Lung (tissue), 17 donors: ENCODE measurements at places on chromosomes 7 and 10. TPM values are rescaled to one million over a fixed set of nuclear protein-coding genes. Genes with fewer than 3 reads are reported as not detected.

AKR1C2 gene
- 1.8 TPM for total RNA-seq

DNA sequence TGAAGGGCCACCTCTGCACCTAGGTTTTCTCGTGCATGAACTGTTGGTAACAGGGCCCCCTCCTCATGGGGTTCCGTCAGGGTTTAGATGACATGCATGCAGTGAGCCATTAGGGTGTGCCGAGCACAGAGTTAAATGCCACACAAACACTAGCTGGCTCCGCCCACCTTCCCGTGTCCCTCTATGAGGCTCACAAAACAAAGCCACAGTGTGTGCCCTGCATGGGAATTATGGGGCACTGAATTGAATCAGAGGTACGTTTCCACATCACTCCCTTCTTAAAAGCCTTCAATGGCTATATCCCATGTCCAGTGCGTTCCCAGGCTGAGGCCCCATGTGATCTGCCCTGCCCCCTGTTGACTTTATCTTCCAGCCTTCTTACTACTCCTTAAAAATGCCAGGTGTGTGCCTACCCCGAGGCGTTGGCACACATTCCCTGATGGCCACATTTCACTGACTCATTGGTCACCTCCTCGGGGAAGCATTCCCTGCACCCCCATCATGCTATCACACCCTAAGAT, 35.7 kb downstream of the GSDME start:
- H3K27ac ChIP-seq = no peak overlapping the region
- H3K27me3 ChIP-seq = no peaks in the 10 kb centered on the region
- DNase-seq = no peak

- peaks cover 2% of the 10 kb centered on the region for H3K36me3 ChIP-seq
- peak; percentile 41 for DNase-seq
- H3K27me3 ChIP-seq = no peaks in the 10 kb centered on the region
Observed at GRCh38 chr7:96308253-96308949, 13.5 kb downstream of the SLC25A13 start.

GRCh38 chr10:104273286-104273685, 4.3 kb downstream of the GSTO2 start:
- no peak for DNase-seq
- H3K27ac ChIP-seq = no peak overlapping the region
- H3K27me3 ChIP-seq = no peaks in the 10 kb centered on the region
- H3K36me3 ChIP-seq = no peaks in the 10 kb centered on the region
- H3K4me1 ChIP-seq = peaks cover 2% of the 10 kb centered on the region
- H3K4me3 ChIP-seq = no peak overlapping the region

DNA sequence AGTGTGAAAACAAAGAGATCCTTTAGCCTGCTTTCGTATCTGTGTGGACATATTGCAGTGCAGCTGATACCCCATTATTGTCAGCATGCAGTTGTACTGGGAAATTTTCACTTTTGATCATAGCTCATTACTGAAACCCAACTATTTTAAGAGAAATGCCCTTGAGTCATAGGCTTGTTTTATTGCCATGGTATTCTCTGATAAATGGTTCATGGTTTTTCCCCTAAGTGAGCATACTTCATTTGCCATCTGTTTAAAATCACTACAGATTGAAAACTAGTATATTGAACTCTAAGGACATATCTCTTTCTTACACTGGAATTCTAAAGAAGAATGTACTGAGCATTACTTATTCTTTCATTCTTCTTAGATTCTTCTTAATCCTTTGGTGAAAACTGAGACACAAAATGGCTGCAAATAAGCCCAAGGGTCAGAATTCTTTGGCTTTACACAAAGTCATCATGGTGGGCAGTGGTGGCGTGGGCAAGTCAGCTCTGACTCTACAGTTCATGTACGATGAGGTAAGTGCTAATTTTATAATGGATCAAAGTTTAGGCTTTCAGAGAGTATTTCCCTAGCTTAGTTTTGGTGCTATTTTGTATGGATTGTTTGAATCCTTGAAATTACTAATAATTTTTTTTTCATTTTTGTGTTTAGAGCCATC, 63.0 kb downstream of the RALA start:
- peaks cover 3% of the 10 kb centered on the region for H3K36me3 ChIP-seq
- H3K27ac ChIP-seq = no peak overlapping the region
- DNase-seq = no peak

DNA sequence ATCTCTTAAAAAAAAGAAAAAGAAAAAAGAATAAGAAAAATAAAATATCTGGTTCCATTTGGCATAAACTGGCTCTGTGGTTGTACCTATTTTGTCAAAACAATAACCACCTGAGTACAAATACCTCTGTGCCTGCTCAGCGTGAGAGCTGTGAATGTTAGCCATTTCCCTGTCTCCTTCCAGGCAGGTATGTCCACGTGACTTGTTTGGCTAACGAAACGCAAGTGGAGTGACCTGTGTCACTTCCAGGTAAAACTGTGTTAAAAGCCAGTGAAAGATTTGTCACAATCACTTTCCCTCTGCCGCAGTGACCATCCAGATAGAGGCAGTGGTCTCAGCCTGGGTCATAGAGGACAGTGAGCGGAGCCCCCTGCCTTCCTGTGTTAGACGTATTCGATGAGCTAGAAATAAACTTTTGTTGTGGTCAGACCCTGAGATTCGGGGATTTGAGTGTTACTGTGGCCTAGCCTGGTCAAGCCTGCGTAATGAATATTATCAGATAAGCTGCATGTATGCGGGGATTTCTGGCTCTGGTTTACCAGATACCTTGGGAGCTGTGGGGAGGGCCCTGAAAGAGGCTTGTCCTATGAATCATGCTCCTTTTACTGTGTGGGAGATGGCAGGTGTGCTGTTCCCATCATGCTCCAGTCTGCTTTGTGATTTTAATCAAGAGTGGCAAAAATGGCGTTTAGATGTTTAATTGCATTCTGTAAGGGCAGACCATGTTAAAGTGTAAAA, 3.8 kb downstream of the PTER start:
- peak; percentile 20 for DNase-seq
- H3K4me1 ChIP-seq = peaks cover 10% of the 10 kb centered on the region
- H3K27ac ChIP-seq = no peak overlapping the region
